Activated CD8-positive, alpha-beta memory T cell treated with anti-CD3 and anti-CD28 coated beads, Interleukin-2, amount 10 ng/mL, durations not matched to agents 7 days and 5 days (primary cell): ENCODE measurements at places on chromosomes 1 and 21.

- no peak for DNase-seq
Measured at GRCh38 chr1:901108-901859, 22.4 kb upstream of the SAMD11 start.

DNA sequence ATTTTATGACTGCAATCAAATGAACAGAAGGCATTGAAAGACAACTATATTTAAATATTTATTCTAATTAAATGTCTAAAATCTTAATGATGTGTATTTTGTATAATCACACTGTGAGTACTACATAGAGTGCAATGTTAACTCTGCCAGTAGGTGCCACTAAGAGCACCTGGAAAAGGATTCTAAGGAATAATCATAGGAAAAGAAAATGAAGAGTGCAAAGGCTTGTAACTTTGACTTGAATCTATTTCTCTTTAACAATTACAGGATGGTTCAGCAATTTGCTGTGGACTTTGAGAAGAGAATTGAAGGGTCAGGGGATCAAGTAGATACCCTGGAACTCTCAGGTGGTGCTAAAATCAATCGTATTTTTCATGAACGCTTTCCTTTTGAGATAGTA, 200.4 kb downstream of the DNM3 start:
- no peak for DNase-seq

GRCh38 chr1:172431721-172432192, 11.3 kb downstream of the C1orf105 start:
- no peak for DNase-seq

DNA sequence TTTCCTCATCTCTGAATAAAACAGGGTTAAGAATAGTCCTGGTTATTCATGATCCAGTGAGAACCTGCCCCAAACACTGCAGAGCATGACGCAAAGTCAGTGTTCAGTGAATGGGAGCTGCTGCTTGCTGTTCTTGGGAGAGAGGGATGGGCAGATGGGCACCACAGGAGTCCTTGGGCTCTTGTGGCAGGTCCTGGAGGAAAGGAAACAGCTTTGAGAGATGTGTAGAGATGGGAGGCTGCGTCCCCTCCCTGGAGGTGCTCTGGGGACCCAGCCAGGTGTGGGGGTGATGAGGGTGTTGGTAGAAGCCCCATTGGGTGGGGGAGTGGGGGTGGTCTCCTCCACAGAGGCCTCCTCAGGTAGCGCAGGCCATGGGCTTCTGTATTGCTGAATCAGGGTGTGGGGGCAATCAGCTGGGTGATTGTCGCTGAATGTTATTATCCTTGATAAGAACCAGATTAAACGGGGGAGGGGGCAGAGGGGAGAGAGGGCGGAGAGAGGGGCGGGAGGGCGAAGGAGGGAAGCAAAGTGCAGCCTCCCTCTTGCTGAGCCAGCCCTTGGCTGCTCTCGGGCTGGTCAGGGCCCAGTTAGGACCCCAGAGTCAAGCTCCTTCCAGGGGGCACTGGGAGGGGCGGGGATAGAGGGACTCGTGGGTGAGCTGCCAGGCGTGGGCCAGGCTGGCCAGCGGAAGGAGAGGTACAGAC, 22.9 kb upstream of the CASZ1 start:
- DNase-seq = no peak

GRCh38 chr1:185350027-185350442, 33.0 kb upstream of the IVNS1ABP start:
- DNase-seq = no peak

GRCh38 chr1:167555971-167556714, 2.6 kb upstream of the CREG1 start:
- peak; percentile 86 for DNase-seq

- no peak for DNase-seq
Measured at GRCh38 chr1:161260376-161261260, 2.1 kb downstream of the PCP4L1 start.

DNA sequence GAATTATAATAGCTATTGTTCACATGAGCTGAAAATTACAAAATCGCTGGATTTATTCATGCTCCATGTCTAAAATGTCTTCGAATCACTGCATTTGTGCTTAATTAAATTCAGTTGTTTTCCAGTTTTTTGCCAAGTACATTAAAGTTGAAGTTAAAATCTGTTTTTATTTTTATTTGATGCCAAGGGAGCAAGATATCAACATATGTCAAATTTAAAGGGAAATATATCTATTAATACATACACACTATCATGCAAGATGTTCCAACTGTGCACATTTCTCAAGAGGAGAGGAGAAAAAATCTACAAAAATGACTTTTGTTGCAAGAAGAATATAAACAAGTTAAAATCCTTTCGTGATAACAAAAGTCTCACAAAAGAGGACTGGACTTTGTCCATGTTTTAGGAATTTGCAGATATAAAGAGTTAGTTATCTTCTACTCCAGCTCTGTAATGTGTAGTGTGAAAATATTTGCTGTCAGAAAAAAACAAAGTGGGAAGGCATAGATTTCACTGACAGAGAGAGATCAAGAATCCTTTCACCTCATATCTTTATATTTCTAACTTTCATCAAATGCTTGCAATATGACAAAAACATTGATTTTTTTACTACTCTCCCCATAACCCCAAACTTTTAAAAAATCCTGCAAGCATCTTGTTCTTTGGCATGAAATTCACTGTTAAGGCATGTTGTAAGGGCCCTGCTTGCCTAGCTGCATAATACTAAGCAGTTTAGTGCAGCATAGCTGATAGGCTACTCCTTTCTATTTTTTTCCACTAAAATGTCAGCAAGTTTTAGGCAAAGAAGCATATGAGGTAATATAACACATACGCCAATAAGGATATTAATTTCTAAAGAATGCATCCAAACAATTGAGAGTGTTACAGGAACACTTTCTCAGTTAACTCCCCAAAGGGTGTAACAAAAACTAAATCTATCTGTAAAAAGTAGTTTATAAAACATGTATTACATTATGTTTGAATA, 340.2 kb upstream of the ADAMTS5 start:
- no peak for DNase-seq
